Panc1 (cell line): ENCODE measurements at places on chromosomes 6 and 20. TPM values are rescaled to one million over a fixed set of nuclear protein-coding genes. Genes with fewer than 3 reads are reported as not detected.

Gene TAGAP
- 0.13 TPM for total RNA-seq

Gene C6orf15
- not detected for total RNA-seq

Gene ULBP2
- 0.69 TPM for total RNA-seq

Gene ADGB
- not detected for total RNA-seq

Gene SLC35F1
- total RNA-seq: not detected
